ENCODE measurements at places on chromosomes 11 and 22. TPM values are rescaled to one million over a fixed set of nuclear protein-coding genes. Genes with fewer than 3 reads are reported as not detected.

DNA sequence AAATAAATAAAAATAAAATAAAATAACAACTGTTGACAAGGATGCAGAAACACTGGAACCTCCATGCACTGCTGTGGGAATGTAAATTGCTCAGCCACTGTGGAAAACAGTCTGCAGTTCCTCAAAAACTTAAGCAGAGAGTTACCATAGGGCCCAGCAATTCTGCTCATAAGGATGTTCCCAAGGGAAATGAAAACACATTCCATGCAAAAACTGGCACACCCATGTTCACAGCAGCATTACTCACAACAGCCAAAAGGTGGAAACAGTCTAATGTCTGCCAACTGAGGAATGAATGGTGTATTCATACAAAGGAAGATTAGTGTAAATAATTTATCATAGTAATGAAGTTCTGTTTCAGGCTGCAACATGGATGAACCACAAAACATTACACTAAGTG, 3.2 kb upstream of the KRTAP5-10 start:
- no peak for DNase-seq

Gene HTR3B
- not detected for total RNA-seq

GRCh38 chr11:66567787-66568123, 651 bp downstream of the CTSF start:
- DNase-seq, result no peak

DNA sequence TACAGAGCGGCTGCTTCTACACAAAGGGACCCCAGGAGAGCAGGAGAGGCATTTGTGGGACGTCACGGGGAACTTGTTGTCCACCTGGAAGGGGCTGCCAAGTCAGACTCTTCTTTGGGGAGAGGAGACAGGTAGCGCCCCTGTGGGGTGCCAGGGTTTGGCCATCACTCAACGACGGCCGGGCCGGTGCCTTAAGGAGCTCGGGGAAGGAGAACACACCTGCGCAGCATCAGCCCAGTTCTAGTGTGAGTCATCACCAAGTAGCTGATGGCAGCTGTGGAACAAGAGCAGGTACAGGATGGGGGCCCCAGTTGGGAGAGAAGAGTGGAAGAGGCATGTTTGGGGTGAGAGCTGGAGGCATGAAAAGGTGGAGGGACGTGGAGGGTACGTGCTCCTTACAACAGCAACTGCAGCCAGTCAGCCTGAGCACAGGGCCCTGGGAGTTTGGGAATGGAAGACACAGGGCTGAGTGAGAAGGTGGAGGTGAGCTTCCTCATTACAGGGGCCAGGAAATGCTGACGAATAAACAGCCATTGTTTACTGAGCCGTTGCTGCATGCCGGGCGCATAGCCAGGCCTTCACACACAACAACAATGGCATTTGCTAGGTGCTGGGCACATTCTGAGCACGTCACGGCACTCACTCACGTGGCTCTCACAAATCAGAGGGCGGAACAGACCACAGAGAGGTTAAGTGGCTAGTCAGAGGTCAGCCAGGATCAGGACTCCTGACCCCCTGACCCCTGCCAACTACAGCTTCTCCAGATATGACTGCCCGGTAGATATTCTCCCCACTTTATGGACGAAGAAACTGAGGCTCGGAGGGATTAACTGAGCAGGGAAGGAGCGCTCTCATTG, 29.1 kb upstream of the TP53I11 start:
- DNase-seq, result no peak

GRCh38 chr11:78567209-78567608, 7.5 kb downstream of the NARS2 start:
- DNase-seq, result no peak

DNA sequence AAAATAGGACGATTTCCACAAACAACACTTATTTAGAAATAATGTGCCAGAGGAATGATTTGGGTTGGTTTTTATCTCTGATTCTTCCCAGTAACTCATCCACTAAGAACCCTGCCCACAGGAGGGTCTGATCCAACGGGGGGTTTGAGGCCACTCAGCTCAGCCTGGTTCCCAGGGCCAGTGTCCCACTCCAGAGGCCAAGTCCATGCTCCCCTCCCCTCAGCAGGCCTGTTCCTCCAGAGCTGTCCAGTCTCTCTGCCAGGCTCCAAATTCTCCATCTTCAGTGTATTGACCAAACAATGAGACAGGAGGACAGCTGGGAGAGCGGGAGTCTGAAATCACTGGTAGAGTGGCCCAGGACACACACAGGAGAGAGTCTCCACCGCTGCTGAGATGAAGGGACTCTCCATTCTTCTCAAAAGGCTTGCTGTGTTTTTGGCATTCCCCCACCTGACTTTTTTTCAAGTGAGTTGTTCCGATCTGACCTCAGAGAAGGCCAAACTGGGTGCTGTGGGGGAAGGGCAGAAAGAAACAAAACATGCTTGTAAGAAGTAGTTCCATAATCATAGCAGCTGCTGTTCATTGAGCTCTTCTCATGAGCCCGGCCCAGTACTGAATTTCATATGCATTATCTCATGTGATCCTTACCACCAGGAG, 17.6 kb upstream of the SCN2B start:
- no peak for DNase-seq

DNA sequence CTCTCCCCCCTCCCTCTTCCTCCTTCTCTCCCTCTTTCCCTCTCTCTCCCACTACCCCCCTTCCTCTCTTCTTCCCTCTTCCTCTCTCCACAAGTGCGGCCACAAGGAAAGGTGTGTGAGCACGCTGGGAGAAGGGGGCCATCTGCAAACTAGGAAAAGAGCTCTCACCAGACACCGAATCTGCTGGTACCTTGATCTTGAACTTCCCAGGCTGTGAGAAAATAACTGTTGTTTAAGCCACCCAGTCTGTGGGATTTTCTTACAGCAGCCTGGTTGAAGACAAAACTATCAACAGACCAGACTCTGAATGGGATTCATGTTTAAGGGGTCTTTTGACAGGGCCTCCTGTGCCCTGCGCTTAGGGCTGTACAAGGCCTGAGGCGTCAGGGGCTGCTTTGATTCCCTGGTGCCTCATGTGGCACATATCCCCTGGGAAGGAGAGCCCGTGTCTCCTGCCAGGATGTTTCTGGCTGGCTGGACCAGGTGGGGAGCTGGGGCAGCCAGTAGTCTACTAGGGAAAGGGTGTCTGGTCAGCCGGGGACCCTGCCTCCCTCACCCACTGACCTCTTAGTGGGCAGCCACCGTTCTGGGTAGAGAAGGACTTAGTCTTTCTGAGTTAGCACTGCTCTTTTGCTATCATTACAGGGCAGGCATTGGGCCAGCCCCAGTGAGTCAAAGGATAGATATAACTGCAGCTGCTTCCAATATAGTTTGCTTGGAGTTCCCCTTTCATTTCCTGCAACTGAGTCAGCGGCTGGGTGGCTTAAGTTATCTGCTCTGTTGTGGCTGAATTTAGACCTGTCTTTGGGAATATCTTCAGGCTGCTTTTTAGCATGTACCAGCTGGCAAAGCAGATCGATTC, 6.2 kb downstream of the PANX1 start:
- DNase-seq, result no peak

Gene XKR3
- not detected for total RNA-seq

GRCh38 chr22:36352803-36353507, 34.8 kb downstream of the MYH9 start:
- DNase-seq, result no peak

GRCh38 chr11:74084796-74085541, 76.1 kb upstream of the UCP3 start:
- DNase-seq, result no peak

Gene ADORA2A
- 23.8 TPM for total RNA-seq

GRCh38 chr22:21026783-21027692, 5.3 kb downstream of the SLC7A4 start:
- DNase-seq, result no peak

DNA sequence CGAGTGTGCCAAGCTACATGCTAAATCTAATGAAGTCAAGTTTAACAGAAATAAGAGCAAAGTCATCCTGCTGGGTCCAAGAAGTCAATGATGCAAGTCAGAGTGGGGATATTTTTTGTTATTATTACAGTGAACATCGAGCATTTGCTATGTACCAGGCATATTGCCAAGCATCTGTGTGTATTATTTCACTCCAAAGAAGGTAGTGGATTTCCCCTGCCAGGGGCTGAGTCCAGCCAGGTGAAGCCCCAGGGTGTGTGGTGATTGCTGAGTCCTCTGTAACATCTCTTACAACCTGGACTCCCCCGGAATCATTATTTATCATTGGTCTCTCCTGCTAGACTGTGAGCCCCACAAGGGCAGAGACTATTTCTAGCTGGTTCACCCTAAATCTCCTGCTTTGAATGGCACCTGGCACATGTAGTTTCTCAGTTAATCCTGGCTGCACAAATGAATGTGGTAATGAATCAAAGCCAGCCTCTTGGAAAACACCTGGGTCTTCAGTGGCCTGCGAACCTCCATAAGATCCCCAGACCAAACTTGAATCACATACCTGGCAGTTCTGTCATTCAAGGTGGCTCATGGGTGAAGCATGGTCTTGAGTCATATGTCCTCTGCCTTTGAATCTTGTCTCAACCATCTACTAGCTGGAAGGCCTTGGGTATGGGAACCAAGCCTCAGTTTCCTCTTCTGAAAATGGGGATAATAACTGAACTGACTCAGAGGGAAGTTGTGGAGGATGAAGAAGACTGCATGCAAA, 549.2 kb downstream of the MIAT start:
- DNase-seq, result no peak

GRCh38 chr22:37008365-37008764, 10.9 kb downstream of the TST start:
- no peak for DNase-seq

Data from activated T-helper 2 cell treated with anti-CD3 and anti-CD28 coated beads, Interferon-gamma antibody, Interleukin-2, Interleukin-4, amounts not matched to agents 10 μg/mL and 5 μg/mL and 100 μg/mL, durations not matched to agents 14 hours and 24 hours and 36 hours (primary cell).